ENCODE measurements at places on chromosomes 12 and 14.

DNA sequence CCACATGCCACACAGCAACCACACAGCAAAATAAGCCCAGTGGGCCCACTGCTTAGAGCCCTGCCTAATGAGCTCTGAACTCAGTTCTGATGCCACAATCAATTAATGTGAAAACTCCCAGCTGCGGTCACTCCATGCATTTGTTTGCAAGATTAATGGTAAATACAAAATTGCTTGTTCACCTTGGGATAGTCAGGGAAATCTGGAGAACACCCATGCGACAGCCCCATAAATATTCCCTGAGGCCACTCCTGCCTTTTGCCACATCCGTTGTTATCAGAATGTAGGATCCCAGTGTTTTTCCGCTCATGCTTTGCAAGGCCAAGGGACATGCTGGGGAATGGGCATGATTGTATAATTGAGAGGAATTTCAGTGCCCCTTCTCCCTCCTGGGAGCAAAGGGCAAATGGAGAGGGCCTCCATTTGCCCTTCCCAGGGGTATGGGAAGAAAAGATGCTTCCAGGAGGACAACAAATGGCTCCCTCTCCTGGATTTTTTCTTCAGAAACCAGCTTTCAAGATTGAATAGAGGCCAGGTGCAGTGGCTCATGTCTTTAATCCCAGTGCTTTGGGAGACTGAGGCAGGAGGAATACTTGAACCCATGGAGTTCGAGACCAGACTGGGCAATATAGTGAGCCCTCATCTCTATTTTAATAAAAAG lies 30.8 kb upstream of the CMKLR1 start:
- DNase-seq, result no peak

- no peak for DNase-seq
These were observed 10.6 kb downstream of the HHIPL1 start for GRCh38 chr14:99655521-99655920.

- no peak for DNase-seq
These were observed 1.7 kb upstream of the NUAK1 start for GRCh38 chr12:106140223-106140986.

- no peak for DNase-seq
These were observed 40.5 kb downstream of the RESF1 start for GRCh38 chr12:31999692-32000091.

GRCh38 chr12:94616203-94616729 lies 34.1 kb downstream of the TMCC3 start:
- DNase-seq, result no peak

DNA sequence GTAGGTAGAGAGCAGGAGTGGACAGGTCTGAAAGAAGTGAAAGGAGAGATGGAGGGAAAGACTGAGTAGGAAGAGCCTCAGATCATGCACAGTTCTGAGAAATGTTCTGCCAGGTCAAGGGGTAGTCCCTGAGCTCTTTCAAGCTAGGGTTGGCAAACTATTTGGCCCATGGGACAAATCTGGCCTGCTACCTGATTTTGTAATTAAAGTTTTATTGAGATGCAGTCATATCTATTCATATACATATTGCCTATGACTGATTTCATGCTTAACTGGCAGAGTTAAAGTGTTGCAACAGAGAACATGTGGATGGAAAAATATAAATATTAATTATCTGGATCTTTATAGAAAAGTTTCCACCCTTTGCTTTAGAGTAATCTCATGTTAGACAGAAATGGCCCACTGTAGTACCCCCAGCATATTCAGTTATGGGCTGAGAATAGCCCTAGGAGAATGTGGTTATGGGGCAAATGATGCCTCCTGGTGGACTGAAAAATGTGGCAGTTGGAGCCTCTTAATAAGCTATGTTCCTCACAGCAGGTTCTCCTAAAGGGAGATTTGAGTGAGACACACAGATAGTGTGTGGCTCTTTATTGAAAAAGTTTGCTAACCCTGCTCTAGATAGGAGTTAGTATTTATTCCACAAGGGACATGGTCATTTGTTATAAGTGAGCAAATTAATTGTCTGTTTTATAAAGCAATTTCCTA lies 476.9 kb downstream of the LRIG3 start:
- DNase-seq, result peak; percentile 16

DNA sequence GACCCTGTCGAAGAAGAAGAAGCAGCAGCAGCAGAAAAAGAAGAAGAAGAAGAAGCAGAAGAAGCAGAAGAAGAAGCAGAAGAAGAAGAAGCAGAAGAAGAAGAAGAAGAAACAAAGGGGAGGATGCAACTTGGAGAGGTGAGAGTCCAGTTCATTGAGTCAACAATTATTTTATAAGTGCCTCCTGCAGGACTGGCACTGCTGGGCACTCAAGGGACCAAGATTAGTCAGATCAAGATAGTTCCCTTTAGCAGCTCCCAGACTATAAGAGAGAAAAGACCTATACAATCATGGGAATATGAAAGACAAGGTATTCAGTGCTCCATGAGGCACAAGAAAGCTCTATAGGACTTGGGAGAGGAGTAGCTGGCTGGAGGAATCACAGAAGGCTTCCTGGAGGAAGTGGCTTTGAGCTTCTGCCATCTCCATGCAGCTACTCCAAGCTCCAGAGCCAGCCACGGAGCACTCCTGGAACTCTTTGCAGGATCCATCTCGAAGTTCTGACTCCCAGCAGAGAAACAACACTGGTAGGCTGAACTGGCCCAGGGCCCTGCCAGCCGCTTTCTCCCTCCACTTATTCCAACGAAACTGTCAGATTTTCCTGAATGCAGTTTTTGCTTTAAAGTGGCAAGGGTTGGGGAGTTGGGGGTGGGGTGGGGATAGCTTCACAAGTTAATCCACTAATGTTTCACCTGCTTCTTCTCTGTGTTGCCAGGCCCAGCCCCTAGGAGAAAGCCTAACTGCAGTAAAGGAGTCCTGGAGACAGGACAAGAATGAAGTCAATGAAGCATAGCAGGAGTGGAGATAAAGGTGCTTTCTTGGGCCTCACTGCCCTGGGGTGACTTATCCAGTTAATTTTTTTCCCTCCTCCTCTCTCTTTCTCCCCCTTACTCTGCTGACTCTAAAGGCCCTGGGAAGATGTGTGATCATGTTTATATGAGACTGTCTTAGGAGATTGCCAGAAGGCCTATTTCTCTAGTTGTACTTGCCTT lies 140.1 kb upstream of the PARP11 start:
- DNase-seq, result no peak

DNA sequence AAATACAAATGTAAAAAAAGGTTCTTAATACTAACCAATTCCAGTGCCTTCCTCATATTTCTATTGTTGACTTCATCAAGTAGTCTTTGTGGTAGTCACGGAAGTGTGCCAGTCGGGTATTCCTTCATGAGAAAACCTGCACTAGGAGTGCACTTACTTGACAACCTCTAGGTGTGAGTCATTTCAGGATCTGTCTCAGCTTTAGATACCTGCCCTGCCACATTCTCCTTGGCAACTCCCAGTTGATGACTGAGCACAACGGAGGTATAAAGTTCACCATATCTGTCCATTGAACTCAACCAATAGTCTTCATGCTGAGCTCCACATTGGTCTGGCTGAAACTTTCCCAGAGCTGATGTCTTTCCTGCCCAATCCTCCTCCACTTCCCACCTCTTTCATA lies 215.7 kb downstream of the SYT10 start:
- DNase-seq, result no peak

- no peak for DNase-seq
These were observed 378.7 kb downstream of the PRKD1 start for GRCh38 chr14:29548948-29549370.

- DNase-seq, result no peak
These were observed 260.2 kb downstream of the BMP4 start for GRCh38 chr14:53696217-53696965.

All from activated CD4-positive, alpha-beta T cell treated with anti-CD3 and anti-CD28 coated beads, Interleukin-2, amount 10 ng/mL, durations not matched to agents 7 days and 5 days (primary cell).